SHP77 (cell line): ENCODE measurements at places on chromosomes 12 and 14.

GRCh38 chr12:97312570-97313135 is 150.0 kb upstream of the RMST start:
- DNase-seq = no peak

DNA sequence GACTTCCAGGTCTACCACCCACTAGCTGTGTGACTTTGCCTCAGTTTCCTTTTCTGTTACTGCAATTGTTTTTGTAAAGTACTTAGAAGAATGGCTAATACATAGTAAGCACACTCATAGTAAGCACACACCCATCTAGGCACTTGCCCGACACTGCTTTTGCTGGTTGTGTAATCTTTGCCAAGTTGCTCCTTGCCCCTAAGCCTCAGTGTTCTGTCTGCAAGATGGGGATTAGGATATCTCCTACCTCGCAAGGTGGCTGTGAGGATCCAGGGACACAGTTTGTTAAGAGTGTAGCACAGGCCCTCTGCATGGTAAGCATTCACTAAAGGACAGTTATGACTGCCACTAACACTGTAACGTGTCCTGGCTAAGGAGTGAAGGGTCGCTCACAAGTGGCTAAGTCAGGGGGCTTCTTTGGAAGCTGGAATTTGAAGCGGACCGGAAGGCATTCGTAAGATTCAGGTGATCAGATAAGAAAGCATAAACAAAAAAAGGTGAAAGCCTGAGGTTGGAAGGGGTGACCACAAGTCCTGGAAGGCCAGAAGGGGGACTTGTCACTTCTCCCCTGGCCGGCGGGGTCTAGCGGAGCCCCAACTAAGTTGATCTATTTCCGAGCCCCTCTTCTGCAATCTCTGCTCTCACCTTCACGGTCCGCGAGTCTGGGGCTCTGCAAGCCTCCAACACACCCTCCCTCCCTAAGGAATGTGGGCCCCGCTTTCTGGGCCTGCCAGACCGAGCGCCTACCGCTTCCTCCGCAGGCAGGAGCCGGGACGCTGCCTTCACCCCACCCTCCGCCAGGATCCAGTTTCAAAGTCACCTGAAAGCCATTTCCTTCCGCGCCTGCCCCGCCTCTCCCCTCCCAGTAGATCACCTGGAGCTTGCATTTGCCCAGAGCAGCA is 1.5 kb upstream of the PLEKHG3 start:
- DNase-seq = no peak

DNA sequence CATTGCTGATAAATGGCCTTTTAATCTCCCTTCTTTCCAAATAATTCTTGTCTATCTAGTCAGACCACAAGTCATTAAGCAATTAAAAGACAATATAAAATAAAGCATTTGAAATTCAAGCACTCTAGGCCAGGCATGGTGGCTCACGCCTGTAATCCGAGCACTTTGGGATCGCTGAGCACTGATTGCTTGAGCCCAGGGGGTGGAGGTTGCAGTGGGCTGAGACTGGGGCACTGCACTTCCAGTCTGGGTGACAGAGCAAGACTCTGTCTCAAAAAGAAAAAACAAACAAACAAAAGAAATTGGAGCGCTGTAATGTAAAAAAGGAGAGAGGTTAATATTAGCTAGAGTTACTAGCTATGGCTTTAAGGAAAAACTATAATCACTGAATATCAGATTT is 30.5 kb upstream of the CSRP2 start:
- no peak for DNase-seq

DNA sequence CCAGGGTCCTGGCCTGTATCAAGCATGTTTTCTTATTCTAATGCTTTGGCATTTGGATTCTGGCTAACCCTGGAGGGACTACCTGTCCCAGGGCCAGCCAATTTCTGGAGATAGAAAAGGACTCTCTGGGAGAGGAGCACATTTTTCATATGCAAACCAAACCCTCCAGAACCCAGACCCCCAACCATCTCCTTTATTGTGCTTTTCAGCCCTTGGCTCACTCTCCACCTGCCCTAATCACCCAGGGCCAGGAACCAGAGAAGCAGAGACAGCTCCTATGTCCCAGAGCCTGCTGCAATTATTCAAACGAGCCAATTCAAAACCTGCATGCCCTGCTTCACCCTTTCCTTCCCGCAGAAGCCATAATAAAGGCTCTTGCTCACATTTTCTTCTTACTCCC is 23.8 kb downstream of the HSPB8 start:
- no peak for DNase-seq

GRCh38 chr14:78840898-78841297 is 670.7 kb downstream of the NRXN3 start:
- no peak for DNase-seq

DNA sequence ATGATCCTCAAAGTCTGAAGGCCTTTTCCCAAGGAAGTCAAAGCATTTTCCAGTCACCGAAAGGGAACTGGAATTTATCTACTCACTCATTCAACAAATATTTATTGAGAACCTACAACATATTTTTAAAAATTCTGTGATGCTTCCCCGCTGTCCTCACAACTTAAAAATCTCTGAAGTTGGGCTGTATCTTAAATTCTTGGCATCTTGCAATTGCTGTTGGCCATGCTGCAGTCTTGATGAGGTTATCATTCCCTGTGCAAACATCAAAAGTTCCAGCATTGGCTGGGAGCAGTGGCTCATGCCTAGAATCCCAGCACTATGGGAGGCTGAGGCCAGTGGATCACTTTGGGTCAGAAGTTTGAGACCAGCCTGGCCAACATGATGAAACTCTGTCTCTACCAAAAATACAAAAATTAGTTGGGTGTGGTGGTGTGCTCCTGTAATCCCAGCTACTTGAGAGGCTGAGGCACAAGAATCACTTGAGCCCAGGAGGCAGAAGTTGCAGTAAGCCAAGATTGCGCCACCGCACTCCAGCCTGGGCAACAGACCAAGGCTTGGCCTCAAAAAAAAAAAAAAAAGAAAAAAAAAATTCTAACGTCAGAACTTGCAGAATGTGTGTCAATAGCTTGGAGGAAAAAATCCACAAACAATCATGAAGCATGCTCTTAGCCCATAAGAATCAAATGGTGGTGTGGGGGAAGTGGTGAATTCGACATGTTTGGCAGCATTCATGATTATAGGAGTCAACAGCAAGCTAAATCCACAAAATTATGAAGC is 34.9 kb downstream of the CCDC177 start:
- no peak for DNase-seq

DNA sequence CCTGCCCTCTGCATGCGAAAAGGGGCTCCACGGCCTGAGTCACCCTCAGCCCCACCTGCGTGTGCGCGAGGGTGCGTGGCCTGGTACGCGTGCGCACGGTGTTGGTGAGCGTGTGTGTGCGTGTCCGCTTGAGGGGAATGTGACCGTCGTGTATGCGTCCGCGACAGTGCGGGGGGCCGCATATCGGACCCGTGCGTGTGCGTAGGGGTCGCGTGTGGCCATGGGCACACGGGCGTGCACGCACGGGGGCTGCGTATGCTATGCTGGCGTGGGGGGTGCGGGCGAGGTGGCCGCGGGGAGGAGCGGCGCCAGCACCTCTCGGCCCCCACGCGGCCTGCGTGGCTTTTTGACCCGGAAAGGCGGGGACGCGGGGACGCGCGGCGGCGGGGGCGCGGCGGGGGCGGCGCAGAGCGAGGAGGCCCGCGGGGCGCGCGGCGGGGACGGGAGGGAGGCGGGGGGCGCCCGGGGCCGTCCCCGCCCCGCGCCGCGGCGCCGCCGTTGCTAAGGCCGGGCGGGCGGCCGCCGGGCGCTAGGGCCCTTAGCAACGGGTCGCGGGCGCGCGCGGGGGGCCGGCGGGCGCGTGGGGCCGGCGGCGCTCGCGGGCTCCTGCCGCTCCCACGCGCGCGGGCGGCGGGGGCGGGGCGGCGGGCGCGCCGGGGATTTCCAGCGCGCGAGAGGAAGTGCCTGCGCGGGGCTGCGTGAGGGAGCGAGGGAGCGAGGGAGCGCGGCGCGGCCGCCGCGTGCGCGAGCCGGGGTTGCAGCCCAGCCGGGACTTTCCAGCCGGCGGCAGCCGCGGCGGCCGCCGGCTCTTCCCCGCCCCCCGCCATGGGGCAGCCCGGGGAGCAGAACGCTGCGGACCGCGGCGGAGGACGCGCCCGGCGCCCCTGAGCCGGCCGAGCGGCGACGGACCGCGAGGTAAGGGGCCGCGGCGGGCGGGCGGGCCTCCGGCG is at the start of gene TRAF3:
TSS of gene TRAF3 (plus strand) at position 689 of the 950 bp plus-strand sequence. CDS start 92,753 bp downstream, outside the sequence.
- no peak for DNase-seq

DNA sequence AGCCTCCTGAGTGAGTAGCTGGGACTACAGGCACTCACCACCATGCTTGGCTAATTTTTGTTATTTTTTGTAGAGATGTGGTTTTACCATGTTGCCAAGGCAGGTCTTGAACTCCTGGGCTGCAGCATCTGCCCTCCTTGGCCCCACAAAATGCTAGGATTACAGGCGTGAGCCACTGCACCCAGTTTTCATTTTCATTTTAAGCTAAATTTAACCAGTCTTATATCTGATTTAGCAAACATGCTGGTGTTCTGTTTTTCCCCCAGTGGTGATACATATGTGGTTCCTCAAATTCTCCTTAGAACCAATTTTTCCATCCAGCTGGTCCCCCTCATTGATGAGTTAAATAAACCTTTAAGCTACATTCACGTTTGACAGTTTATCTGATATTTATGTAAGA is 43.8 kb upstream of the BICD1 start:
- DNase-seq = no peak

DNA sequence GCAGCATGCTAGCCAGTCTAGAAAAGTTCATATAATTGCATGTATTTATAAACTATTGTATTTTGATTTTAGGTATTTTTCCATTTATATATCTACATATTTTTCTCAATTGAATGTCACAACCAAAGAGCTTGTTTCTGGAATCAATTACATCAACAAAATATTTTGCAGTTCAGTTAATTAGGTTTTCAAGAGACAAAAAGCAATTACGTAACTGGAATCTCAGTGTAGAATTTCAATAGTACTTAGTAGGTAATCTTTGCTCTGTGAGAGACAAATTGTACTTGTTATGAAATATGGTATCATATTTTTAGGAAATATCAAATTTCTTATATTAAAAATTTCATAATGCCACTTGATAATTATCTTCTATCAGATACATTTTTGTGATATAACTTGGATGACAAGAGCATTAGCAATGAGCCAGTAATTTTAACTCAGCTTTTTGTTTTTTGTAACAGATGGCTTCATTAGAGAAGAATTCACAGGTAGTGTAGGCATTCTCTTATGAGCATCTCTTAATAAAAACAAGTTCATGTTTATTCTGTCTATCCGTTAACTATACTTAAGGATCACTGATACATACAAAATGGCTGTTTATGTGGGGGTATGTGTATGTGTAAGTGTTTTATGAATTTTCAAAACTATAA is 774.7 kb downstream of the C12orf50 start:
- no peak for DNase-seq

- DNase-seq = no peak
These were observed 222.6 kb downstream of the ACSS3 start for GRCh38 chr12:81300454-81300853.

DNA sequence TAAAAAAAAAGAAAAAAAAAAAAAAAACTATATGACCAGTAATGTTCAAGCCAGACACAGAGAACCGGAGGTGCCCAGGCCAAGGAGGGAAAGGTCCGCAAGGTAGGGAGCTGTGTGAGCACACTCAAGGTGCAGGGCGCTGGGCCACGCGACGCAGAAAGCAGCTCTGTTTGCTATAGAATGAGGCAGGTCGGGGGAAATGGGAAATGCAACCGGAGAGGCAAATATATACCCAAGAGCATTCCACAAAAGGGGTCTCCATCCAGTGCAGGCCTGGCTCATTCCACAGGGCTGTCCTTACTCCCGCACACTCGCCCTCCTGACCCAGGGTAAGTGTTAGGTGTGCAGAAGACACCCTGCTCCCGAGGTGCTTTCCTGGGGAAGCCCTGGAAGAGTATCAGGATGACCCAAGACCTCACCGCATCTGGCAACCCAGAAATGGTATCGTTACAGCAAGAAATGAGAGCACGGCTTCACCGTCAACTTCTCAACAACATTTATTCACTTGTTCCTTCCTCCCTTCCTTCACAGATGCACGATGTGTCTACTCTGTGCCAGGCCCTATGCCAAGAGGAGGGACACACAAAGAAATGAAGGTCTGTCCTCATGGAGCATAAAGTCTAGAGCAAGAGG is 86.4 kb downstream of the BCL11B start:
- DNase-seq = no peak

DNA sequence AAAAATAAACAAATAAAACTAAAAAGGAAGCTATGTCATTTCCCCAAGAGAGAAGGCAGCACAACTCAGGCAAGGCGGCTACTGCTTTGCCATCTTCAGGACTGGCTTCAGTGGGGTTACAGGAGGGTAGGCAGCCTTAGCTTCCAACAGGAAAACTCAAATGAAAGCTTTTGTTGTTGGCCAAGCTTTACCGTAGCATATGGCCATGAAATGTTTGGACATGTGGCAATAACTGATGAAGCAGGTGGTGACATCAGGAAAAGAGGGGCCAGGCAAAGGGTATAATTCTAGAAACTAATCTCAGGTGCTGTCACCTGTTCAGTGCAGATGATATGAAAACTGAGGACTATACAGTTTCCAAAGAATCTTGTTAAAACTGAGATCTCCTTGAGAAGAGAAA is 22.8 kb upstream of the NPFF start:
- no peak for DNase-seq

DNA sequence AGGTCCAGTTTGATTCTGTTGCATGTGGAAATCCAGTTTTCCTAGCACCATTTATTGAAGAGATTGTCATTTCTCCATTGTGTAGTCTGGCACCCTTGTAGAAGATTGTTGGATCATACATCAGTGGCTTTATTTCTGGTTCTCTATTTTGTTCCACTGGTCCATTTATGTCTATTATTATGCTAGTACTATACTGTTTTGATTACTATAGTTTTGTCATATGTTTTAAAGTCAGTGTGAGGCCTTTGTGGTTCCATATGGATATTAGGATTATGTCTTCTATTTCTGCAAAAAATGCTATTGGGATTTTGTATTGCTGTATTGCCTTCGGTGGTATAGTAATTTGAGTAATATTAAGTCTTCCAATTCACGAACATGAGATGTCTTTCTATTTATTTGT is 51.4 kb downstream of the LEMD3 start:
- DNase-seq = no peak

DNA sequence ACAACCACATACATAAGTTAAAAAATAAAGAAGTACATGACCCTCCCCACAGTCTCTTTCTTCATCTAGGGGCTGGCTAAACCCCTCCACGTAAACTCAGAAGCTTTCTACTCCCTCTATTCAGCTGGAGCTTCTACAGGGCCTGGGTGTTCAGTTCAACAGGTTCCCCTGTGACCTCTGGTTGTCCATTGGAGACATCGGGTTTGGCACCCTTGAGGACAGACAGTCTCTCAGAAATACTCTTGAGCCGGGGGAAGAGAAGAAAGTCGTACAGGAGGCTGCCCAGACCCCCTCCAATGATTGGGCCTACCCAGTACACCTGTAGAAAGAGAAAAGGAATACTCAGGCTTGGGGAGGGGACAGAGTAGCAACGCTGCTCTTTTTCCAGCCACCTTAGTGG is 1.9 kb upstream of the TIMELESS start:
- DNase-seq = no peak
